ENCODE measurements at places on chromosomes 7 and 10. TPM values are rescaled to one million over a fixed set of nuclear protein-coding genes. Genes with fewer than 3 reads are reported as not detected.

Gene EMX2
- not detected for total RNA-seq

DNA sequence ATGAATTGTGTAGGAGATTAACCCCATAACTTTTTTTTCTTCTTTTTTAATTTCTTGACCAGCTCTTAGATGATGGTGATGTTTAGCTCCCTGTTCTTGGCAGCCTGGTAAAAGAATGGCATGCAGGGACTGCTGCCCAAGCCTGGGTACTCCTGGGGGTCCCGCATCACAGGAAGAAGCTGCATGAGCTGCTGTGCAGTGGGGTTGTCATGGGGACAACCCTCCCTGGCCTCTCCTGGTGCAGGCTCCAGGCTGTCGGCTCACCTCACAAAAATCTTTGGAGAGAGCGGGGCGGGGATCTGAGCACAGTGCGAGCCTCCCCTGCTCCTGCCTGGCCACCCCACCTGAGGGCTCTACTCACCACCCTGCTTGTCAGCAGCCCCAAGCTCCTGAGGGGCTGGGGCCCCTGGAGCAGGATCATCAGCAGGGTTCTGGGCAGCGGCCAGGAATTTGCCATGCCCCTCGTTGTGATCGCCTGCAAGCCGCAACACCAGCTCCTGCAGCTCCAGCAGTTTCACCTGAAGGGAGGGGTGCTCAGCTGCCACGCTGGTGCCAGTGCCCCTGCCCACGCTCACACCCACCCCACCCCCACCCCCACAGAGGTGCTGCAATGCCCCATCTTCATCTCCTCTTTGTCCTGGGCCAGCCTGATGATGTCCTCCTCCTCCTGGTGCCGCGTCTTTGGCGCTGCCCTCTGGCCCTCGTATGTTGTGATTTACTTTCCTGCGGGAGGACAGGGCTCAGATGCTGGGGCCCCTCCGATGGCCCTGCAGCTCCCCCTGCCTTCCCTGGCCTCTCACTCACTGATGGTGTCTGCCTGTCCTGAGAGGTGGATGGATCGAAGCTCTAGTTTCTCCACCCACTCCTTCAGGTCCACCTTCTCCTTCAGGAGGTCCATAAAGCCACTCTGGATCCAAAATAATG, 15.5 kb upstream of the MTPAP start:
- no peak overlapping the region for H3K27ac ChIP-seq
- no peaks in the 10 kb centered on the region for H3K36me3 ChIP-seq
- H3K4me1 ChIP-seq = peaks cover 4% of the 10 kb centered on the region
- H3K4me3 ChIP-seq = no peak overlapping the region

DNA sequence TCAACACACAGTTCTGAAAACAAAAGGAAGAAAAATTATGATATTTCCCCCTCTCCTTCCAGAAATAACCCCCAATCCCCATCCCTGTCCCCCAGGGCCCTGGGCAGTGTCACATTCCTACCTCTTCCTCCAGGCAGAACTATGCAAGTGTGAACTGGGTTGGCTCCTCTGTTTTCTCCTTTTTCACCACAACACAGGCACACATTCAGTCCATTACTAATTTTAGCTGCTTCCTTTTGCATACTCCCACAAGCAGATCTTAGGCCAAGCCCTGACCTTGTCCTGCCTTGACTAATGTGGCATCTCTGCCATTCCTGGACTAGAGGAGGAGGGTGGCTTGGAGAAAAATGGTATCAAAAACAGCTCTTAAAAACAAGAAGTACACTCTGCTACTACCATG, 208.1 kb downstream of the HDAC9 start:
- H3K36me3 ChIP-seq = no peaks in the 10 kb centered on the region
- H3K27ac ChIP-seq = no peak overlapping the region

Gene PAX2
- not detected for total RNA-seq

Gene TBX20
- not detected for total RNA-seq

GRCh38 chr10:15625261-15625660, 94.5 kb downstream of the ITGA8 start:
- peaks cover 2% of the 10 kb centered on the region for H3K4me1 ChIP-seq
- H3K27ac ChIP-seq = no peak overlapping the region
- no peak overlapping the region for H3K4me3 ChIP-seq
- DNase-seq = no peak
- peaks cover 17% of the 10 kb centered on the region for H3K27me3 ChIP-seq

GRCh38 chr7:155836216-155837125, 24.2 kb upstream of the SHH start:
- peaks cover 34% of the 10 kb centered on the region for H3K27me3 ChIP-seq
- H3K4me3 ChIP-seq = no peak overlapping the region
- peaks cover 5% of the 10 kb centered on the region for H3K4me1 ChIP-seq
- no peak for DNase-seq
- H3K36me3 ChIP-seq = no peaks in the 10 kb centered on the region
- no peak overlapping the region for H3K27ac ChIP-seq

DNA sequence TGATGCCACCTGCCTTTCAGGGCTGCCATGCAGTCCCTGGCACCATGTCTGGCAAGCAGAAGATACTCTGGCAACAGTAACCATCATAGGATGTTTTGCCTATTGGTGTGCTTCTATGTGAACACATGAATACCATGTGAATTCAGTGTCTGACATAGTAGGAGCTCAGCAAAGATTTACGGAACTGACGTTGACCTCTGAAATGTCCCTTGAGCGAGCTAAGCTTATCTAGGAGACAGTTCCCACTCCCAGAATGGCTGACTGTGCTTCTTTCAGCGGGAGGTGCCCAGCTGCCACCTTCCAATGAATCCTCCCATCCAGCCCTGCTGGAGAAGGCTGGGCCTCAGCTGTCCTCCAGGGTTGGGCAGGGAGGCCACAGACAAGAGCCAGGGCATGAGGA, 71.2 kb upstream of the LRRC18 start:
- H3K4me3 ChIP-seq = no peak overlapping the region
- no peak overlapping the region for H3K27ac ChIP-seq
- peaks cover 8% of the 10 kb centered on the region for H3K36me3 ChIP-seq
- no peak for DNase-seq
- peaks cover 7% of the 10 kb centered on the region for H3K4me1 ChIP-seq
- peaks cover 34% of the 10 kb centered on the region for H3K27me3 ChIP-seq

Gene RSPH10B
- not detected for total RNA-seq
